ENCODE measurements at places on chromosomes 5 and 9.

DNA sequence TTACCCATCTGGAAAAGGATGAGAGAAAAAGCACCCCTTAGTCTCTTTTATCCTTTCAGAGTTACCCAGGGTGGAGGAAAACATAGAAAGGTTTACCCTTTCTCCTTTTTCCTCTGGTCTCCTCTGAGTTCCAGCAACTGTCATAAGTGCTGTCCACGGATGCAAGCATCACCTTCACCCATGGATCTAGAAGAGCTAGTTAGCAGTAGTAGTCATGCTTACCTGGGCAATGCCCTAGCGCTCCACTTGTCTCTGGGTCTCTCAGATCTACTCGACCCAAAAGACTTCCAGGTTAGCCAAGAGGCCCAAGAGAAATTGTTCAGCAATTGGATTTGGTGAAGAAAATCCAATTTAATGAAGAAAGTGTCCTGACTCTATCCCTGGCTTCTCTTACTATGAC lies 656.2 kb upstream of the PTPRD start:
- no peak for DNase-seq

GRCh38 chr5:3197304-3198073 lies 398.1 kb upstream of the IRX1 start:
- no peak for DNase-seq

DNA sequence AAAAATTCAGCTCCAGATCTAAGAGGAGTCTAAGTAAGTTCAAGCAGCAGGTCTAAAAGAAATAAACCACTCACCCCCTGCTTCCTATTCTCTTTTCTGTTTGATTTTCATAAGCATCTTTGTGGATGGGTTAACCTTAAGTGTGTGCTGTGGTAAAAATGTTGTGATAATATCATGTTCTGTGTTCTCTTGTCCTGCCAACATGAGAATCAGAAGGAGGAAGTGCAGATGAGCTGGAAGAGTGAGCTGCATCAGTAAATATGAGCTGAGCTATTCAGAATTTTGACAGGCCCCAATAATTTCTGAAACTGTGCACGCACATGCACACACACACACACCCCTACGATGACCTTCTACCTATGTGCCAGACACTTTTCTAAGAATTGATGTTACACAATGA lies 186.5 kb upstream of the ANKRD55 start:
- no peak for DNase-seq

GRCh38 chr9:2729003-2729402 lies 11.7 kb downstream of the KCNV2 start:
- DNase-seq = no peak

- no peak for DNase-seq
These were observed 32.6 kb downstream of the PAX5 start for GRCh38 chr9:37001459-37001858.

GRCh38 chr9:13160051-13160450 lies 119.4 kb downstream of the MPDZ start:
- no peak for DNase-seq

DNA sequence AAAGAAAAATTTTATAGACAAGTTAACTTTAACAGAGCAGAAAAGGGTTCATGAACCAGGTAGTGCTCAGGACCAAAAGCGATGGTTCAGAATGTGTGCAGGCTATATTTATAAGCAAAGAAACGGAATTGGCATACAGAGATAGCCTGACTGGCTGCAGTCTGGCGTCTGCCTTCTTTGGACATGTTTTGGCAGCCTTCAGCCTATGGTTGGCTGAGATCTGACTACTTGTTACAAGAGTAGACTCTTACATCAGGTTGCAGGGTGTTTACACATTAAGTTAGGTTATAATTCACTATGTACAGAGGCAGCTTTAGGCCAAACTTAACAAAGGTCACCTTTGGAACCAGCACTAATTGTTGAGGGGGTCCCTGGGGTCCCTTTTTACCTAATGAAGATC lies 7.0 kb downstream of the NOP16 start:
- DNase-seq = no peak

DNA sequence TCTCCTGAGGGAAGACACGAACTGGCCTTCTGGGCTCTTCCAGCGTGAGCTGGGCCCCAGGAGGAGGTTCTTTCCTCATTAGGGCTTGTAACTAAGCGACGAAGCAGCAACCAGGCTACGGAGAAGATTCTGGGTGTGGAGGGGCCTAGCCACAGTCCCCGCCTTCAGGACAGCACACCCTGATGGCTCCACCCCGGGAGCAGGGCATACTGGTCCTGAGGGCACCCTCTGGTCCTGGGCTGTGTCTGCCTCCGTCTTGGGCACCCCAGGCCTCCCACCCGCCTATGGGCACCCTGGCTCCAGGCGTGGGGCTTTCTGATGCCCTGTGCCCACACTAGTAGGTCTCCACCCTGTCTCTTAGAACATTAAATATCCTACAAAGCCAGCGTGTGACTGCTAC lies 136.4 kb downstream of the OLFM1 start:
- DNase-seq = no peak

DNA sequence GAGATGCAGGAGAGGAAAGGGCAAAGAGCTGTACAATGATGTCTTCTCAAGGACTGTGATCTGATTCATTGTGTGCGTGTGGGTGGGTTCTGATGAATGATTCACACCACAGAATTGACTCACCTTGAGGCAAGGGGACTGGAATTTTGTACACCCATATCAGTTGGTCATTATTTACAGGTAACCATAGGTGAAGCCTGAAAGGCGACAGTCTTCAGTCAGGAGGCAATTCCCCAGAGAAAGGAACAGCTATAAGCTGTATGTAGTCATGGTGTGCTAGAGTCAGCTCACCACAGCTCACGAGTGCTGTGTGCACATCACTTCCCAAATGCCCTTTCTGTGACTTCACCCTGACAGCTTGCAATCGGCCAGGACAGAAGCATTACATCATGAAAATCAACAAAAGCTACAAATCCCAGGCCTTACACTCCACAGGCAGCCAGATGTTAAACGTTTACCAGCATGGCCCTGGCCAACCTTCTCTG lies 87.6 kb upstream of the RPS23 start:
- DNase-seq = peak; percentile 78

GRCh38 chr9:96156171-96156974 lies 145.6 kb downstream of the HSD17B3 start:
- no peak for DNase-seq

GRCh38 chr9:93059011-93059714 lies 662 bp downstream of the SUSD3 start:
- DNase-seq = peak; percentile 55

- peak; percentile 28 for DNase-seq
These were observed 224.2 kb downstream of the SNX18 start for GRCh38 chr5:54741711-54742110.

- DNase-seq = no peak
These were observed 15.0 kb upstream of the IL31RA start for GRCh38 chr5:55836191-55836590.

- peak; percentile 24 for DNase-seq
These were observed 29.7 kb downstream of the TEX10 start for GRCh38 chr9:100322954-100323536.
